NCI-H1417 treated with DMSO at 0.1 percent for 48 hours (cell line): ENCODE measurements at places on chromosomes 13 and 19.

DNA sequence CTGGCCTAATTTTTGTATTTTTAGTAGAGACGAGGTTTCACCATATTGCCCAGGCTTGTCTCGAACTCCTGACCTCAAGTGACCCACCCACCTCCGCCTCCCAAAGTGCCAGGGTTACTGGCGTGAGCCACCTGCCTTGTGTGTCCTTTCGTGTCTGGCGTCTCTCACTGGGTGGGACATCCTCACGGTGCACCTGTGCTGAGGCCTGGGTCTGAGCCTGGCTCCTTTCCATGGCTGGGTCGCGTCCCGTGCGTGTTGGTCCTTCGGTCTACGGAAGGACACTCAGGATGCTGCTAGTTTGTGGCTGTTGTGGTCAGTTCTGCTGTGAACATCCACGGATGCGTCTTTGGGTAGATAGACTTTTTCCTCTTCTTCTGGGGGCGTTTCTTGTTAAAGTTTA is 19.6 kb downstream of the PIAS4 start:
- no peak for DNase-seq

DNA sequence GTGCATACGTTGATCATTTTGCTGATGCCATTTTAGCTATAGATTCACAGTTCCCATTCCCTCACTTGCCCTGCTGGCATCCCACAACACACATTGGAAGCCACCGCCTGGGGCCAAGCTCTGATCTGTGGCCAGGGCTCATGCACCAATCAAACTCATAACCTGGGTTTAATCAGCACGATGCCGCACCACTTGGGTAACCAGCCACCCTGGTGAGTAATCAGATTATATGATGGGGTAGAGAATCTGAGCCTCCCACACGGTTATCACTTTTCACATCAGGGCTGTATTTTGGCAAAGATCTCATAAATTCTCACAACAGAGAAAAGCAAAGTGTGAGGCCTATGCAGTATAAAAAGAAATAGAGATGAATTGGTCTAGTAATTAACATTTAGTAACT is 66.0 kb upstream of the TNFRSF19 start:
- no peak for DNase-seq

GRCh38 chr13:88031980-88032559 is 360.9 kb downstream of the SLITRK5 start:
- DNase-seq = no peak

DNA sequence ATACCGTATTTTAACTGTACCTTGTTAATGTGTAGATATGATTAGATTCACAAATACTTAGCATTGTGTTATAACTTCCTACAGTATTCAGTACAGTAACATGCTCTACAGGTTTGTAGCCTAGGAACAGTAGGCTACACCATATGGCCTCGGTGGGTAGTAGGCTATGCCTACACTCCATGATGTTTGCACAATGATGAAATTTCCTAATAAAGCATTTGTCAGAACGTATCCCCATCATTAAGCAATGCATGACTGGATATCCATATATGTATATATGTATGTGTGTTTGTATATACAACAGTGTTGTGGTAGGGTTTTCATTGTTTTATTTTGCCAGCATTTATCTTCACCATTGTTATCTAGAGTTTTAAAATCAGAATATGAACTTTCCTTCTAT is 119.4 kb downstream of the SLC7A1 start:
- no peak for DNase-seq

DNA sequence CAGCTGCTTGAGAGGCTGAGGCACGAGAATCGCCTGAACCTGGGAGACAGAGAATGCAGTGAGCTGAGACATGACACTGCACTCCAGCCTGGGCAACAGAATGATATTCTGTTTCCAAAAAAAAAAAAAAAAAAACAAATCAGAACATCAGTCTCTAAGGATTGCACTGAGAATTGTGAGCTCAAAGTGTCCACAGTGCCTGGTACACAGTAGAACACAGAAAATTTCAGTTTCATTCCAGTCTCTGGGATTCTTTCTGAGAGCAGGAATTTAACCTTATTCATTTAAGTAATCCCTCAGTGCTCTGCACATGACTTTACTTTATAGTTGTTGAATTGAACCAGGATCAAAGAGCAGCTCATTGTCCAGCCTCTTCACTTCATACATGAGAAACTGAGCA is 25.9 kb upstream of the GATAD2A start:
- DNase-seq = no peak

DNA sequence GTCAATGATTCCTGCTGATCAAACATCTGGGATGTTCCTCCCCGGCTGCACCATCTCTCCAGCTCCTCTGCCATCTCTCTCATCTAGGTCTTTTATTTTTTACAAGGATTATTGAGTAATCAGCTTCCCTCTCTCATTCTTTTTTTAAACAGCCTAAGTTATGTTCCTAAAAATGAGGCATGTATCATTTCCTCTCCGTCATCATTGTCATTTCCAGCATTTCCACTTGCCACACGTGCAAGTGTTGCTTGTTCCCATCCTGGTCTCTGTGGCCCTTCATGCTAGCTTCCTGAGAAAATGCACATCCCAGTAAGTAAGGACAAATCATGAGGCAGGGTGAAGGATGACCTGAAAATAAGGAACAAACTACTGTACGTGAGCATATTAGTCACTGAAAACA is 102.7 kb upstream of the POSTN start:
- no peak for DNase-seq

DNA sequence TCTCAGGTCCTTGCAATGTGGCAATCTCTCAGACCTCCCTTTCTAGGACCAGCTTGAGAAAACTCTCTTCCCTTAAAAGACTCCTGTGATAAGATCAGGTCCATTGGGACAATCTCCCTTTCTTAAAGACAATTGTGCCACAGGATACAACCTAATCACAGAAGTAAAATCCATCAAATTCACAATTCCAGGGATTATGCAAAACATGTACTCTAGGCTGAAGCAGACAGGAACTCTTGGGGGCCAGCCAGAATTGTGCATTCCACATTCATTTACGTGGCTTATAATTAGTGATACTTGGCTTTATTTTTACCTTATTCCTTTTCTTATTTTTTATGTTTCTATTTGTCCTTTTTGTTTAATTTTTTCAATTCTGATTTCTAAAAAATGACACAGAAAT is 257.9 kb downstream of the KLF12 start:
- DNase-seq = no peak

GRCh38 chr13:36891752-36892151 is 28.3 kb downstream of the SMAD9 start:
- no peak for DNase-seq
